Activated T-cell treated with anti-CD3 and anti-CD28 coated beads, Interleukin-2, amount 50 U/mL, for 4 hours (primary cell): ENCODE measurements at places on chromosomes 5 and 9.

- DNase-seq: no peak
Measured at GRCh38 chr5:21097661-21098060, 1109.7 kb upstream of the CDH18 start.

- no peak for DNase-seq
Measured at GRCh38 chr5:179764056-179764455, 29.7 kb upstream of the LTC4S start.

GRCh38 chr9:86405926-86406325 lies 51.7 kb upstream of the TUT7 start:
- DNase-seq: no peak

GRCh38 chr5:127406326-127407121 lies 110.9 kb upstream of the PRRC1 start:
- no peak for DNase-seq

- no peak for DNase-seq
Measured at GRCh38 chr5:169606279-169606678, 22.7 kb downstream of the SPDL1 start.

DNA sequence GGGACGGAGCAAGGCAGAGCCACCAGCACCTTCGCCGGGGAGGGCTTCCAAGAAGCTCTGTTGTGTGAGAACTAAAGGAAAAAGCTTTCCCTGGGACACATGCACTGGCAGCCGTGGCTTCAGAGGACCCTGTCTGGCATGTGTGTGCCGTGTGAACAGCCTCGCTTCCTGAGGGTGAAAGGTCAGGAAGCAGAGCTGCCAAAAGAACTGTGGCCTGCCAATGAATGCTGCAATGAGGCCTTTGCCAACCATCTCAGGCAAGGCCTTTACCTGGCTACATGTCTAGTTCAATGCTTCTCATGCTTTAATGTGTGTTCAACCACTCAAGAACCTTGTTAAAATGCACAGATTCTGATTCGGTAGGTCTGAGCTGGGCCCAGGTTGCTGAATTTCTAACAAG lies 53.5 kb downstream of the NIPSNAP3B start:
- no peak for DNase-seq

DNA sequence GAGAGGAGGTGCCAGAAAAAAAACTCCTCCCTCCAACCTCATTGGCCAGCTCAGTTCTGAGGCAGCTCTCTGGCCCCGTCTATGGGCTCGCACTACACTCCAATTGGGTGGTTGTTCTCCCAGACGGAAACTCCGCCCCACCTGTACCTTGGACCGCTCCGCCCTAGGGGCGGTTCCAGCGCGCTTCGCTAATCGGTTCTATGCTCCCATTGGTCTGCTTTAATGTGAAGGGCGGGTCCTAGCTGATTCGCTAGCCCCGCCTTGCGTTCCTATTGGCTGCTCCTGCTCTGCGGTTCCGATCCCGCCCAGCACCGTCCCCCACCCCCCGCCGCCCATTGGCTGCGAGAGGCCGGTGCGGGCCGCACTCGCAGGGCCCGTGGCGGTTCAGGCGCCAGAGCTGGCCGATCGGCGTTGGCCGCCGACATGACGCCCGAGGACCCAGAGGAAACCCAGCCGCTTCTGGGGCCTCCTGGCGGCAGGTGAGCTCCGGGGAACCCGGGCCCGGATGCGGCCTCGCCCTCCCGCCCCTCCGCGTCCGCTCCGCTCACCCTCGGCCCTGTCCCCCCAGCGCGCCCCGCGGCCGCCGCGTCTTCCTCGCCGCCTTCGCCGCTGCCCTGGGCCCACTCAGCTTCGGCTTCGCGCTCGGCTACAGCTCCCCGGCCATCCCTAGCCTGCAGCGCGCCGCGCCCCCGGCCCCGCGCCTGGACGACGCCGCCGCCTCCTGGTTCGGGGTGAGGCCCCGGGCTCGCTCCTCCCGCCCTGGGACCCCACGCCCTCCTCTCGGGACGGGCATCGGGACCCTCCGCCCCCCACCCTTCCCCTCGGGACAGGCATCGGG lies at the start of gene SLC2A8:
TSS of gene SLC2A8 (plus strand) at position 362 of the 838 bp plus-strand sequence. CDS start at position 424, 62 bp downstream.
- peak; percentile 80 for DNase-seq

DNA sequence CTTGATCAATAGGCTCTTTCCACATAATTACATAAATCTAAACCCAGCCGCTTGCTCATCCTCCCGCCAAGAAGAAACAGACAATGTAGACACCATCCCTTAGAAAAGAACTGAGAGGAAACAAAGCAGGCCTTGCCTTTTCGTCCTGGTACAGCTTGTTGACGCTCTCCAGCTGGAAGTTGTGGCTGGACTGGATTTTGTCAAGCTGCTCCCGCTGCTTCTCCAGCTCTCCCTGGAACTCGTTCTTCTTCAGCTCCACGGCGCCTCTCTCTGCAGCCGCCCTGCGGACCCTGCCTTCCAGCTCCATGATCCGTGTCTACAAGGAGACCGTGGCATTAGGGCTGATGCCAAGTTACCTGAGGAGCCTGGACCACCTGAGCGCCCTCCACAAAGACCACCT lies 22.1 kb downstream of the GOLM1 start:
- DNase-seq: no peak

DNA sequence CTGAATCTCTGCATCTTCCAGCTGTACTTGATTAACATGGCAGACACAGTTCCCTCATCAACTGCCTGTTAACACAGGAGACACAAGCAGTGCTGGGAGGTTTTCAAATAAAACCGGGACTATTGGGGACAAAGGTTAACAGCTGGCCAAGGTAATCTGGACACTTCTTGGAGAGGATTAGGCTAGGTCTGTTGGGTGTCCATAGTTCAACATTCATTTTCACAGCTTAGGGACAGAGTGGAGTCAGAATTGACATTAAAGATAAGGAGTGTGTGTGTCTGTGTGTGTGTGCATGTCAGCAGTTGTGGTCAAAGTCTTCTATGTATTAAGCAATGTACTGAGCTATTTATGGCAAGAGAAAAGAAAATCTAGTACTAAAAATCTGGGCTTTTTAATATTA lies 216.2 kb downstream of the MED10 start:
- no peak for DNase-seq

DNA sequence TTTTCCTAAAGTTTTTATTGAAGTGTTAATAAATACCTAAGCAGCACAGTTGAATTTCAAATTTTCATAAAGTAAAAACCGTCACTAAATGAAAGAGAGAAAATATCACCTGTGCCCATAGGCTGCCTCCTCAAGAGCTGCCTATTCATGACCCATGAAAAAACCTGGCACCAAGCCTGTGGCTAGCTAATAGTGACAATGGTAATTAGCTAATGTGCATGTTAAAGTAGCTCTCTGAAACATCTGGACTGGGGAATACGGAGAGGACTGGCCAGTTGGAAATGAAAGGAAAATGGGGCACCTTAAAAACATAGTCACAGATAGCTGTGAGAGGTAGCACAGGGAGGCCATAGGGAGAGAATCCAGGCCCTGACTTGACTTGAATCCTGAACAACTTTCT lies 5.4 kb upstream of the GNE start:
- no peak for DNase-seq
